Neural crest cell (in vitro differentiated cells): ENCODE measurements at places on chromosomes 16 and 17.

DNA sequence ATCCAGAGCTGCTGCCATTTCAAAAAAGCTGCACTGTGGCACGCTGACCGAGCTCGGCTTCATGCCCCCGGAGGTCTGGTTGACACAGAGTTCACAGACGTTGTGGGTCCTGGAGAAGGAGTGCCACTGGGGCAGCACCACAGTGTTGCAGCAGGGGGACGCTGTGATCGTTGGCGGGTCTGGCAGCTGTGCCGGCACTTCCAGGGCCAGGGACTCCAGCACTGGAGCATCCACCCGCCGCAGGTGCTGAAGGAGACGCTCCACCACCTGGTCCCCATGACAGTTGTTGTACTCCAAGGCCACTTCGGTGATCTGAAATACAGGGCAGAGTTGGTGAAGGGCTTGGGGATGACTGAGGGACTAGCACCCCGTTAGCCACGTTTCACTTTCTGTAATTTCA, 23.5 kb downstream of the SNN start:
- H3K27ac ChIP-seq = no peak overlapping the region
- H3K4me1 ChIP-seq = peaks cover 11% of the 10 kb centered on the region
- no peak for DNase-seq
- no peaks in the 10 kb centered on the region for H3K27me3 ChIP-seq
- H3K4me3 ChIP-seq = no peak overlapping the region
- peaks cover 13% of the 10 kb centered on the region for H3K36me3 ChIP-seq

DNA sequence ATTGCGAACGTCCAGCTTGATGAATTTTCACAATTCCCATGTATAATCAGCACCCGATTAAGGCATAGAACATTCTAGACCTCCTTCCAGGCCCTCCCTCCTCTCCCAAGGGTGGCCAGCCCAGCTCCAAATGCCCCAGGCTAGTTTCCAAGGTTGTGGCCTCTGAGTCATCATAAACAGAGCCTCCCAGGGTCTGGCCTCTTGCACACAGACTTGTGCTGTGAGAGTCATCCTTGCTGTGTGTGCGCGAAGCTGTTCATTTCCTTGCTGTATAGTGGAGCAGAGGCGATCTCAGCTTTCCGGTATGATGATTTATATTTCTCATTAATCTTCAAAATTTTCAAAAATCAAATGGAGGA, 20.5 kb upstream of the JPH3 start:
- DNase-seq = no peak
- peaks cover 13% of the 10 kb centered on the region for H3K27me3 ChIP-seq
- no peak overlapping the region for H3K4me3 ChIP-seq
- H3K4me1 ChIP-seq = peaks cover 6% of the 10 kb centered on the region

- no peak overlapping the region for H3K27ac ChIP-seq
- H3K27me3 ChIP-seq = no peaks in the 10 kb centered on the region
- peaks cover 7% of the 10 kb centered on the region for H3K36me3 ChIP-seq
- DNase-seq = no peak
These were observed 48.8 kb upstream of the CLEC19A start for GRCh38 chr16:19236561-19237209.

DNA sequence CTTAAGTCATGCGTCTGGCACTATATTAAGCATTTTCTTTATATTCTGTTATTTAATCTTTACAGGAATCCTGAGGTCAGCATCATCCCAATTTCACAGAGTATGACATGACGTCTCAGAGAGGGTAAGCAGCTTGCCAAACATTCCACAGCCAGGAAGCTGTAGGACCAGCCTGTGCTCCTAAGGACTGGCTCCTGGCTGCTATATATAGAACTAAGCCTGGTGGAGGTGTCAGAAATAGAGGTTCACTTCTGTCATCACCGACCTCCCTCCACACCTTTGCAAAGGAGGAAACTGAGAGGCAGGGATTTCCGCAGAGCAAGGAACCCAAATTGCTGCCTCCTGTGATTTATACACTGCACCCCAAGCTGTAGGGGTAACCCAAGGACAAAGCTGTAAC, 37.9 kb upstream of the NDRG4 start:
- peaks cover 67% of the 10 kb centered on the region for H3K27me3 ChIP-seq
- no peaks in the 10 kb centered on the region for H3K36me3 ChIP-seq
- H3K4me3 ChIP-seq = peak overlapping the region; percentile 85

DNA sequence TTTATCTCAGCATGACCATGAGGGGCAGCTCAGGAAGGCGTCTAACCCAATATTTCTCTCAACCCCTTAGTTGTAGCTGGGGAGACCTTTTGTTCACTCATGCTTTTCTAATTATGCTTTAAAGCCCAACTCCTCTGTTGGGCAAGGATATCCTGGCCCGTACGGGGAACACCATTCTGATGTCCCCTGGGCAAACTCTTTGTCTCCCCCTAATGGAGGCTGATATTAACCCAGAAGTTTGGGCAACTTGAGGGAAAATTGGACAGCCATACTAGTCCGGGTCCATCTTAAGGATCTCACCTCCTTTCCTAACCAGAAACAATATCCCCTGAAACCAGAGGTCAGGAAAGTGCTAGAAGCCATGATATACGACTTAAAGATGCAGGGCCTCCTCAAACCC, 143.7 kb upstream of the COX10 start:
- H3K27me3 ChIP-seq = no peaks in the 10 kb centered on the region
- DNase-seq = no peak
- no peak overlapping the region for H3K27ac ChIP-seq

DNA sequence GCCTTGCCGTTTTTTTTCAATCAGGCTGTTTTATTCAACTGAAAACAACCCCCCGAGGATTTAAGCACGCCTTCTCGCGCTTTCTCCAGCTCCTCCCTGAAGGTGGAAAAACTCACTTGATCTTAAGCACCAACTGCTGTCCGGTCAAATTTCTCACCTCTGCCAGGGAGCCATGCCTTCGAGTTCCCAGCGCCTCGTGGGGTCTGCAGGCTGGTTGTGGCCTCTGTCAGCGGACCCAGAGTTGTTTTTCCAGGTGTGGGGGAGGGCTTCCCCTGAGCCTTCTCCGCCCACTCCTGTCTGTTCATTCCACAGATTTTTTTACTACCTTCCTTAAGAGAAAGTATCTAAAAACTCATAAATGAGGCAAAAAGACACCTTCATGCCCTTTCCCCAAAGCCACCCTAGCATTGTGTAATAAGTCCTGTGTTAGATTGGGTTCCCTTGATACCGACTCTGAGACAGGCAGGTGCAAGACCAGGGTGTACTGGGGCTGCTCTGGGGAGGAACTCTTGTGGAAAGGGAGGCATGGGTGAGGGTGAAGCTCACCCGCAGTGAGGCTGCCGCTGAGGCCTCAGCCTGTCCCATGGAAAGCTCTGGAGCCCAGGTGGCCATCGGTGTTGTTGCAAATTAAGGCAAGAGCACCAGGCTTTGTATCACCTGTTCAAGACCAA, 101.6 kb downstream of the AXIN2 start:
- H3K4me1 ChIP-seq = peaks cover 37% of the 10 kb centered on the region
- H3K36me3 ChIP-seq = no peaks in the 10 kb centered on the region
- H3K4me3 ChIP-seq = no peak overlapping the region
- no peak for DNase-seq
- no peaks in the 10 kb centered on the region for H3K27me3 ChIP-seq

- peaks cover 2% of the 10 kb centered on the region for H3K4me1 ChIP-seq
- no peak for DNase-seq
- H3K27ac ChIP-seq = no peak overlapping the region
These were observed 7.3 kb downstream of the DUSP3 start for GRCh38 chr17:43771463-43771862.

DNA sequence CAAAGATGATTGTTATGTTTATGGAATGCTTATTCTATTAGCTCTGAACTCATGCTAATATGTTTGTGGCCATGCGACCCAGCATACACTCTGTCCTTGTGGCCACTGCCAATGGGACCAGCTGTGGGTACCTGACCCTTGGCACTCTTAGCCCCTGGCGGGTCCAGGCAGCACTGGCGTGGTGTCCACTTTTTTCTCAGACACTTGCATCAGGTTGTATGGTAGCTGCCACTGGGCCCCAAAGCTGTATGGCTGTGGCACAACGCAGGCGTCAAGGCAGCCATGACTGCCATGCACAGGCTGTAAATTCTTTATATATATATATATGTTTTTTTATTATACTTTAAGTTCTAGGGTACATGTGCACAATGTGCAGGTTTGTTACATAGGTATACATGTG, 12.2 kb upstream of the WNT9B start:
- no peak for DNase-seq
- peaks cover 10% of the 10 kb centered on the region for H3K4me1 ChIP-seq
- no peak overlapping the region for H3K4me3 ChIP-seq
- H3K27ac ChIP-seq = no peak overlapping the region
- peaks cover 5% of the 10 kb centered on the region for H3K36me3 ChIP-seq

- no peak overlapping the region for H3K4me3 ChIP-seq
- DNase-seq = no peak
- no peak overlapping the region for H3K27ac ChIP-seq
- H3K4me1 ChIP-seq = no peaks in the 10 kb centered on the region
- H3K36me3 ChIP-seq = no peaks in the 10 kb centered on the region
- H3K27me3 ChIP-seq = no peaks in the 10 kb centered on the region
These were observed 19.8 kb downstream of the REXO5 start for GRCh38 chr16:20826039-20826566.

DNA sequence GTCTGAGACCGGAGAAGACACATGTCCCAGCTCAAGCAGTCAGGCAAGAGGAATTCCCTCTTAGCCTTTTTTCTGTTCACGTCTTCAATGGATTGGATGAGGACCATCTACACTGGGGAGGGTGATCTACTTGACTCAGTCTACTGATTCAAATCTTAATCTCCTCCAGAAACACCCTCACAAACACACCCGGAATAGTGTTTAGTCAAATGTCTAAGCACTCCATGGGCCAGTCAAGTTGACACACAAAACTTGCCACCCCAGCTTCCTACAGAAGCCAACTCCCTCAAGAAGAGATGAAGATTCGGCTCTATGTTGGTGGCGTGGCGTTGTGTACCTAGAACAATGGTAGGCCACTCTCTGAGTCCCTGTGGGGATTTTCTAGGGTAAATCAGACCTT, 22.5 kb upstream of the NKD1 start:
- peaks cover 7% of the 10 kb centered on the region for H3K36me3 ChIP-seq
- peaks cover 24% of the 10 kb centered on the region for H3K4me1 ChIP-seq
- DNase-seq = no peak
- H3K4me3 ChIP-seq = no peak overlapping the region
- no peaks in the 10 kb centered on the region for H3K27me3 ChIP-seq

- H3K4me3 ChIP-seq = no peak overlapping the region
- H3K27ac ChIP-seq = no peak overlapping the region
- no peak for DNase-seq
- no peaks in the 10 kb centered on the region for H3K4me1 ChIP-seq
These were observed 1.8 kb downstream of the MARVELD3 start for GRCh38 chr16:71627731-71628181.

DNA sequence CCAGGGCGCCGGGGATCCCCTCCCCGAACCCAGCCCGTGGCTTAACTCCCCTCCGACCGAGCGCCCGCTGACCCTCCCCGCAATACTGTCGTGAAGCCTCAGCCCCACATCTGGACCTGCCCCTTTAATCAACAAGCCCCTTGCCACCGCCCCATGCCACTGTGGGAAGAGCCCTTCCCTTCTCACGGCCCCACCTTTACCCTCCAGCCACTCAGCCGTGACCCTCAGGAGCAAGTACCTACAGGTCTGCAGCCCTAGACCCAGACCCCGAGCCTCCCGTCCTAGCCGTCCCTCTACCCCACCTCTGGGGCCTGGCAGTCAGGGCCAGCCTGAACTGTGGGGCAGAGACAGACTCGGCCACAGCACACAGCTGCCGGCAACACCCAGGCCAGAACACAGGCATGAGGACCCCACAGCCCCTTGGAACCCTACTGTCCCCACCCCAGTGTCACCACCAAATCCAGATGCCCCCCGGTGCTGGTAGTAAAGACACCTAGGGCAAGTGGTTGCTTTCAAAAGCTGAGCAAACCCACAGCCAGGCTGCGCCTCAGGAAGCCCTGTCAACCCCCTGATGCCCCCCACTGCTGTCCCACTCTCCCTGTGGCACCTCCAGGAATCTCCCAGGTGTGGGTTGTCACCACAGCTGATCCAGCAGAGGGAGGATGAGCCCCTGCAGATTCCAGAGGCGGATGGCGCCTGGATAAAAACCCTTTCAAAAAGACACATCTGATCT, 1.4 kb downstream of the NXPH3 start:
- H3K4me1 ChIP-seq = peaks cover 17% of the 10 kb centered on the region
- peak overlapping the region; percentile 91 for H3K4me3 ChIP-seq
- H3K36me3 ChIP-seq = no peaks in the 10 kb centered on the region
- H3K27me3 ChIP-seq = peaks cover 46% of the 10 kb centered on the region
- peak overlapping the region; percentile 12 for H3K27ac ChIP-seq

DNA sequence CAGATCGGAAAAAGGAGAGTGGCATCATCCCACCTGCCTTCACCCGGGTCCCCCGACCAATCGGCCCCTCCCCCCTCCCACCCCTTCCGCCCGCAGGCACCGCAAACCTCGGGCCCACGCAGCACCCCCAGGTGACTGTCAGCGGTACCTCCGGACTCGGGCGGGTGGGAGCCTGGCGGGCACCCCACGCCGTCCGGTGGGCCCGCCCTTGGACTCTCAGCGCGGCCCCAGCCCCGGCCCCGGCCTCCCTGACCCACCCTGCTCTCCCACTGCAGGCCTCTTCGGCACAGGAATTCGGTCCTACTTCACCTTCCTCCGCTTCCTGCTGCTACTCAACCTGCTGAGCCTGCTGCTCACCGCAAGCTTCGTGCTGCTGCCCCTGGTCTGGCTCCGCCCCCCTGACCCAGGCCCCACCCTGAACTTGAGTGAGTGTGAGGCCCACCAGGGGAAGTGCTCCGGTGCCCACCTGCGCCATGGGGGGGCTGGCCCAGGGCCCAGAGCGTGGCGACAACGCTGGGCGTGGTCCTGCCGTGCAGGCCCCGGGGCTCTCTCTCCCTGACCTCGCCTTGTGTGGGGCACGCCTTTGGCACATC, 1.6 kb downstream of the TMC8 start:
- no peaks in the 10 kb centered on the region for H3K36me3 ChIP-seq
- H3K27me3 ChIP-seq = peaks cover 35% of the 10 kb centered on the region
- H3K4me3 ChIP-seq = no peak overlapping the region
- peaks cover 23% of the 10 kb centered on the region for H3K4me1 ChIP-seq
- DNase-seq = no peak

DNA sequence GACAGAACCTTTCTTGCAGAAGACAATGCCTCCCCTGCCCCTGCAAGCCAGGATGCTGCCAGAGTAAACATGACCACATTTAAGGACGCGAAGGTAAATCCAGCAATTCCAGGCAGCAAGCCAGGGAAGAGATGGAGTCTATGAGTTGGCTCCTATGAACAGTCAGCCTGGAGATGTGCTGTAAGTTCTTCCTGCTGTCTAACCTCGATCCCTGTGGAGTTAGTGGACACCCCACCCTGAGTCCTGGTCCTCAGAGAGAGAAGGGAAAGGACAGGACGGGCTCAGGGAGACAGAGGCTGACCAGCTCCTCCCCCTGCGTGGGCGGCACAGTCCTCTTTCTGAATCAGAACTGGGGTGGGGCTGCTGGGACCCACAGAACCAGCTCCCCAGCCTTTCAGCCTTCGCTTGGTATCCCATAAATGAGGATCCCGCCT, 24.9 kb downstream of the CDC42EP4 start:
- H3K4me1 ChIP-seq = peaks cover 39% of the 10 kb centered on the region
- no peaks in the 10 kb centered on the region for H3K36me3 ChIP-seq
- H3K4me3 ChIP-seq = no peak overlapping the region
- no peak for DNase-seq
- peaks cover 57% of the 10 kb centered on the region for H3K27me3 ChIP-seq
- H3K27ac ChIP-seq = no peak overlapping the region

GRCh38 chr17:50209472-50210239, 8.2 kb upstream of the COL1A1 start:
- H3K36me3 ChIP-seq = no peaks in the 10 kb centered on the region
- peak; percentile 40 for DNase-seq
- peak overlapping the region; percentile 97 for H3K27ac ChIP-seq
- peaks cover 83% of the 10 kb centered on the region for H3K4me1 ChIP-seq
- H3K27me3 ChIP-seq = peaks cover 13% of the 10 kb centered on the region
- H3K4me3 ChIP-seq = peak overlapping the region; percentile 27
